Stimulated activated naive CD4-positive, alpha-beta T cell (primary cell): ENCODE measurements at places on chromosomes 6 and 20.

DNA sequence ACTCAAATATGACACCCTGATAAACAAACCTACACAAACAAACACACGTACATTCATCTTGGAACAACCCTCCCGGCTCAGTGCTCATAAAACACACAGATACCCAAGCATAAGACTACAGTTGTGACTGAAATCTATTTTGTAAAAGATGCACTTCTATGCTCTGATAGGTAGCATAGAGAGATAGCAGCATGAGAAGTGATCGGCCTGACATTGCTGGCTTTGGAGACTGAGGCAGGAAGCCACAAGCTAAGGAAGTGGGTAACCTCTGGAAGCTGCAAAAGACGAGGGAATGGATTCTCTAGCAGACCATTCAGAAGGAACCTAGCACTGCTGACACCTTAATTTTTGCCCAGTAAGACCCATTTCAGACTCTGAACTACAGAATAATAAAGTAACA lies 1.6 kb upstream of the RNF39 start:
- DNase-seq: no peak

- no peak for DNase-seq
Observed at GRCh38 chr6:6224933-6225486, 95.5 kb downstream of the F13A1 start.

DNA sequence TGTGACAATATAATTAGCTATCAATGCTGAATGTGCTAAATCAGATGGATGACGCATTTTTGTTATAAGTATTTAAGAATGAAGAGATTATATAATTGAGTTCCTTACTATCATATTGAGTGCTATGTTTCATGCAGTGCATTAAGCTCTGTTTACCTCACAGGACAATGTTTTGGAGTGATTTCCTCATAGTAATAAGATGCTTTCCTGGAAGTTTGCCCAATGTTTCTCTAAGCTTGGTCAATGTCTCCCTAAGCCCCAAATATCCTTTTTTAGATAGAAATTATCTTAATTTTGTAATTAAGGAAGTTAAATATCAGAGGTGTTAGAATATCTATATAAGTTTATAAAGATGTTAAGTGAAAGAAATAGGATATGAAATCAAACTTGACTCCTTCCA lies 489.6 kb downstream of the MMUT start:
- no peak for DNase-seq

DNA sequence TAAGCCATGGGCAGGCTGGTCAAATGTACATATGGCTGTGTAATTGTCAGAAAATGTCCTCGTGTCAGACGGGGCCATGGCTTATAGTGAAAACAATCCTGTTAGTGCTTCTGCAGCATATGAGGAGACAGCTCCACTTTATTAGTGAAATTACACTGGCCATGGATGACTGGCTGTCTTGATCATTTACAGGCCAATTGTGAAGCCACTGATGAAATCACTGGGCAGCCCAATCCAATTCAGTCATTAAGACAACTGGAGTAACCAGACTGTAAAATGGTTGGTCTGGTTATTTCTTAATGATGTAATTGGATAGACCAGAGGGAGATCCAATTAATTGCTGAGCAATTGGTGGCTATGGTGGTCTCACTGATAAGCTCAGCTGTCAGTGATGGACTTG lies 749.5 kb downstream of the KIF16B start:
- no peak for DNase-seq

DNA sequence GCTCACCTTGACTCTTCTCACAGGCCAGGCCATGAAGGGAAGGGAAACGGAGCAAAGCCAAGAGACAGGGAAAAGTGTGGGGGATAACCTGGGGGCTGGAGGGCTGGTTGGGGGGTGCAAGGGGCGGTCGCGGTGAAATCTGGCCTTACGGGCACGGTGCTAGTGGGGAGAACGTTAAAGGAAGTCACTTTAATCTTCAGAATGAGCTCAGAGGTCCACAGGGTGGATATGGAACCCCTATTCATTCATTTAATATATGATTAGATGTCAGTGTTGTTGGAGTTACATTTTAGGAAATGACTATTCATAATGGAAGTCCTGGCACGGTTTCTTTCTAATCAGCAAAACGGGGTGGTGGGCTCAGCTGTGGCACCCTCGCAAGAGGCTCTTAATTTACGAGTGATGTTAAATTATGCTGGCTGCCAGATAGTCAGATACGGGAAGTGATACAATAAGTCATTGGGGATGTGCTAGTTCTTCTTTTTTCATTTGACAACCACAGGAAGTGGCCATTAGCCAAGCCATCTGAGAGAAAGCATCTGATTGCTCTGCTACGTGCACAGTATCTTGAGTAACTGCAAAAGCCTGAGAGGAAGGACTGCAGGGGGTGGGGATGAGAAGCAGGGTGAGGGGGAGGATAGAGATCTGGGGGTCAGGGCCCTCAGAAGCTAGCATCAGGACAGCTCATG lies 253.0 kb downstream of the QKI start:
- no peak for DNase-seq

- DNase-seq: no peak
Observed at GRCh38 chr6:33926451-33926850, 122.6 kb upstream of the MLN start.
